ENCODE measurements at places on chromosomes 4 and X.

DNA sequence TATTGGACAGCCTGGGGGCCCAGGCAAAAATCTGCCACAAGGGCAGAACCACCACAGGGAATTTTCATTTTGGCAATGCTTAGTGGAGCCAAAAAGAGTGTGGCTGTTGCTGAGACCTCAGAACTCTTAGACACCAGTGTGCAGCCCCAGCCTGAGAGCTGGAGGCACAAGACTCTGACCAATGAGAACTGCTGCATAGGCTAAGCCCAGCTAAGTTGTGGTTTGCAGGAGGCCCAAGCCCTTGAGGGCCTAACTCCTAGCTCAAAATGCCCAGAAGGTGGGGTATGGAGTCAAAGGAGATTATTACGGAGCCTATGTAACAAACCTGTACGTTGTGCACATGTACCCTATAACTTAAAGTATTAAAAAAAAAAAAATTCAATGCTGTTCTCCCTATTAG lies 296.7 kb downstream of the TRAM1L1 start:
- no peak for DNase-seq

- no peak for DNase-seq
Observed at GRCh38 chr4:105652286-105652888, 56.1 kb downstream of the INTS12 start.

- no peak for DNase-seq
Observed at GRCh38 chrX:20433388-20433775, 166.7 kb upstream of the RPS6KA3 start.

DNA sequence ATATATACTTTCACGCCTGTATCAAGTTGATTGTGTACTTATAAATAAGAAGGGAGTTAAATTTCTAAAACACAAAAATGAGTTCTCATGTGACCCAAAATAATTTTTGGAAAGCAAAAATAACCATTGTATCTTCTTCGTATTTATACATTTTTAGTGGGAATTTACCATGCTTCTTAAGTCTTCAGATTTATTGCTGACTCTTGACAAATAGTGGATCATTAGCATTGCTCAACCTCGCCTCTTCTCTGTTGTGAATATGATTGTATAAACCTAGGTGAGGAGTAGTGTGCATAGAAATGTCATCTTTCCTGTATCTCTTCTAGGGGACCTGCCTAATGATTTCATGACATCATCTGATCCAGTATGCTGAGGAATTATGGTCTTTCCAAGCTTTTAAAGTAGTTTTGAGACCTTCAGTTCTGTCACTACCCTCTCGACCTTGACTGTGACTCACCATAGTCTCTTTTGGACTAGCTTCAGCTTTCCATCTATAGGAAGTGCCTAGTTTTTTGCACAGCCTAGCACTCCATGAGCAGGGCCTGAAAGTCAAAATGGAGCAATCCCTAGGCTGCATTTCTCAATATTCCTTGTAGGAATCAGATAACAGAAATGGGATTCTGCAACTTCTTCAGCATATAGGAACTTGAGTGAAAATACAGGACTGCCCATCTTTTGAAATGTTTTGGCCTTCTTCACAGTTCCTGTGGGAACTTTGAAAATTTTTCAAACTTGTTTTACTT lies 157.6 kb downstream of the ARX start:
- no peak for DNase-seq

DNA sequence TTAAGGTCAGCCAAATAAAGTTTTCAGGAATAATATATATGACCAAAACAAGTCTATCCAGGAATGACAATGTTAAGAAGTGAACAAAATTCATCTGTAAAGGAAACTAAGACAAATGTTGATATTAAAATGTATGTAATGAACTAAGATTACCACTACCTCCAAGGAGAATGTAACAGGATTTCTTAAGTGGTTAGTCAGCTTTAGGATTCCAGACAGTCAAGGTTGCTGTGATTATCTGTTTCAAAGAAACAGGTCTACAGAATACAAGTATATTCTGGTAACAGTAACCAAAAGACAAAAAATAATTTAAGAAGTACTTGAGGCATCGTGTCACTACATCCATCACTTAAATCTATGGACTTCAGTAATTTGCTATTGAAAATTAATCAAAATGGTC lies 172.8 kb downstream of the SCFD2 start:
- no peak for DNase-seq

- DNase-seq: no peak
Observed at GRCh38 chrX:13022926-13023325, 21.5 kb downstream of the FAM9C start.

- DNase-seq: no peak
Observed at GRCh38 chr4:98518559-98519267, 139.7 kb downstream of the TSPAN5 start.

GRCh38 chr4:94262163-94263016 lies 54.7 kb downstream of the SMARCAD1 start:
- no peak for DNase-seq

DNA sequence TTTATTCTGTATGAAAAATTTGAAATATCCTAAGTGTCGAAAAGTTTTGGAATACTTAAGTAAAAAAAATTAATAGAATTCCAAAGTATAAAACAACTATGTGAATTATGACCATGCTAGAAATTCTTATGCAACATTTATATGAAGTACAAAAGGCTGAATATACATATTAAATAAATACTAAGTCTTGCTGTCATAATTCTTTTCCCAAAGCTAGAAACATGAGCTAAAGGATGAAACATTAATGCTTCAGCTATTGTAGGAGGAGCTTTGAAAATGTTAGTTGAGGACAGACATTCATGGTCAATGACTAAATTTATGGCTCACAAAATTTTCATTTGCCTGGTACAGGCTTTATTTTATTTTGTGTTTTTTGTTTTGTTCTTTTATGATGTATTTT lies 207.3 kb downstream of the GABRB1 start:
- DNase-seq: no peak

GRCh38 chr4:64814616-64815015 lies 405.4 kb upstream of the TECRL start:
- no peak for DNase-seq

- DNase-seq: no peak
Observed at GRCh38 chr4:9938933-9939332, 82.4 kb downstream of the SLC2A9 start.

DNA sequence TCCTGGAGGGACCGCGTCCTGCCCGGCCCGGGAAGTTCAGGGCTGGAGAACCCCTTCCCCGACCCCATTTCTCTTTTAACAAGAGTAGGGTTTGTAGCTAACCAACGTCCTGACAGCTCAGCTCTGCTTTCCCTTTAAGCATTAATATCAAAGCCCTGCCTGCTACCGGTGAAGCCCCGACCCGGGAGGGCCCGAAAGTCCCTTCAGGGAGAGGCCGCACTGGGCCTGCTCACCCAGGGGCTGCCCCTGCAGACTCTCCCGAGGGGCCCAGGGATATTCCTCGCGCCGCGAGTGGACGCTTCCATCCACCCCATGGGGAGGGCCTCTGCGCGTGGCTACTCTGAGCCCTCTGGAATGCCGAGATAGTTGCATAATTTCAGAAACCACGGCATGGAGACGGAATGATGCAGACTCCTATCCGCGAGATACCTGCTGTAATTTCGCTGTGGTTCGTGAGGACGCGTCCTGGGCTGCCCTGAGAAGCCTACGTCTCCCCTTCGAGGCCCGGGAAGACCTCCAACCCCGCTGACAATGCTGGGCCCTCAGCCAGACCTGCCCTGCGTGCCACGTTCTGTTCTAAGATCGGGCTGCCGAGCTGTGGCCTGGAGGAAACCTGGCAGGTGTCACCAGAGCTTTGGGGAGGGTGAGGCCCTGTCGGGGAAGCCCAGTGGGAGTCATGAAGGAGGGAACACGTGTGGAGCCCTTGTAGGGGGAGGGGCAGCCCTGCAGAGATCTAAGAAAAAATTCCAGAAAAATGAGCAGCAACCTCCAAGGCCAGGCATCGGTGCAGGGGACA lies 999 bp upstream of the CTBP1 start:
- peak; percentile 75 for DNase-seq

DNA sequence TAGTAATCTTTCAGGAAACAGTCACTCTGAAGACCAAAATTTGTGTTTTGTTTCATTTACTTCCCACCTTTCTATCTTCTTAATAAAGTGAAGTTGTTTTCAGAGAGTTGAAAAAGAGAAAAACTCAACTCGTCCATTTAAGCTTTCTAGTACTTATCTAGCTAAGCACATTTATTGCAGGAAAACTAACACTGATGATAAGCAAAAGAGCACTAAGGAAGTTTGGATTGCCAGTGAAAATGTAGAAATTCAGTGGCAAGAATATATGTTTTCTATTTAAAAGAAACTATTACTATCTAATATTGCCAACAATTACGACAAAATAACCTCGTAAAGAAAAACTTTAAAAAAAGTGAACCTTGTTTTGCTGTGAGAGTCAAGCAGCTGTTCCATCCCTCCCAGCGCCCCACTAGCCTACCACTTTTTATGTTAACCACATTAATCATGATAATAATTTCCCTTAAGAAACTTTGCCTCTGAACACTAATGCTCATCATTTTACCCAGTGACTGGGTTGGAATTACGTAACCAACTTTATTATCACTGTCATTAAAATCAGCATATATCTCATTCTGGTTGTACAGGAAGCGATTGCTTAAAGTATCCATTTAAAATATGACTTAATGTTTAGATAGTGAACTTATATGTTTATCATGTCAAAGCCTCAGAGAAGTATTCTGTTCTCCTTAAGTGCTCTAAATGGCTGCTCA lies 24.8 kb downstream of the SPRY1 start:
- no peak for DNase-seq

DNA sequence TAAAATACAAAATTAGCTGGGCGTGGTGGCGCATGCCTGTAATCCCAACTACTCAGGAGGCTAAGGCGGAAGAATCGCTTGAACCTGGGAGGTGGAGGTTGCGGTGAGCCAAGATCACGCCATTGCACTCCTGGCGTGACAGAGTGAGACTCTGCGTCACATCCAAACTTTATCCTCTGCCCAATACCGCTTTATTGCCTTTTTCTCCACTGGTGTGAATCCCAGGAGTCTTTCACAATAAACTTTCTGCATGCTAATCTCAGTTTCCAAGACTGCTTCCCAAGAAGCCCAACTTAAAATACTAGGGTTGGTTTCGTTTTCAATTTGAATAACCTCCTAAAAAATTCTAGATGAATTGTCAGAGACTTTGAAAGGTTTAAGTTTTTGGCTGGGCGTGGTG lies 27.2 kb upstream of the DHX15 start:
- no peak for DNase-seq

- no peak for DNase-seq
Observed at GRCh38 chr4:168409089-168409801, 71.0 kb downstream of the DDX60L start.

GRCh38 chr4:156521631-156522030 lies 450.0 kb downstream of the PDGFC start:
- no peak for DNase-seq

DNA sequence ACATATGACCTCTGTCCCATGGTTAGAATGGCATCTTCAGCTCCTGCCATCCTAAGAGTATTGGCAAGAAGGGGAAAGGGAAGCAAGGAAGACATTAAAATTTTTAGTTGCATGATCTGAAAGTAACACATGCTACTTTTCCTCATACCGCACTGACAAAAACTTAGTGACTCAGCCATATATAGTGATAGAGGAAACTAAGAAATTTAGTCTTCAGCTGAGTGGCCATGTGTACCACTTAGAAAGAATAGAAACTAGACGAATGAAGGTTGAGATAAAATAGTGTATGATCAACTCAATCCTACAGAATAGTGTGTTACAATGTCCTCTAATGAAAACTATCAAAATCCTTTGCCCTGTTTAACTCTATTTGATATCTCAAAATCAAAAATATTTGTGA lies 164.1 kb downstream of the PPP3CA start:
- no peak for DNase-seq

GRCh38 chr4:111991163-111991562 lies 154.1 kb upstream of the FAM241A start:
- no peak for DNase-seq

- no peak for DNase-seq
Observed at GRCh38 chr4:26226629-26227376, 94.0 kb upstream of the RBPJ start.

DNA sequence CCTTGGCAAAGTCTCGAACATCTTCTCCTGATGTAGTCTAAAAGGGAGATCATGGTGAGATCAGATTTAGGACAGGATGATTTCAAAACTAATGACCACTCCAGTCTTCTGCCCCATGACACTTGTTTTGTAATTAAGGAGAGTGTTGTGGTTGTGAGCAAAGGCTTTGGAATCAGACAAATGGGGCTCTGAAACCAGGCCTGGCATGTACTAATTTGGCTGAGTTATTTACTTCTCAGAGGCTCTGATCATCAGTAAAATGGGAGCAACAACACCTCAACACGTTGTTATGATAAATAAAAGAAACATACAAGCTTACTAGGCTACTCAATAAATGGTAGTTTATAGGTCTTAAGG lies 106.9 kb upstream of the FTHL17 start:
- no peak for DNase-seq
